A673 (cell line): ENCODE measurements at places on chromosomes 5 and 9. TPM values are rescaled to one million over a fixed set of nuclear protein-coding genes. Genes with fewer than 3 reads are reported as not detected.

The CCIN gene
- not detected in 2 replicates for total RNA-seq

The BNC2 gene
- total RNA-seq: 0.45 and 0.74 TPM in 2 replicates

The SLC6A18 gene
- not detected in 2 replicates for total RNA-seq

The TMC1 gene
- 0.61 and 0.75 TPM in 2 replicates for total RNA-seq

- DNase-seq: no peak
Measured at GRCh38 chr5:72817671-72818266, 1.3 kb downstream of the TNPO1 start.

DNA sequence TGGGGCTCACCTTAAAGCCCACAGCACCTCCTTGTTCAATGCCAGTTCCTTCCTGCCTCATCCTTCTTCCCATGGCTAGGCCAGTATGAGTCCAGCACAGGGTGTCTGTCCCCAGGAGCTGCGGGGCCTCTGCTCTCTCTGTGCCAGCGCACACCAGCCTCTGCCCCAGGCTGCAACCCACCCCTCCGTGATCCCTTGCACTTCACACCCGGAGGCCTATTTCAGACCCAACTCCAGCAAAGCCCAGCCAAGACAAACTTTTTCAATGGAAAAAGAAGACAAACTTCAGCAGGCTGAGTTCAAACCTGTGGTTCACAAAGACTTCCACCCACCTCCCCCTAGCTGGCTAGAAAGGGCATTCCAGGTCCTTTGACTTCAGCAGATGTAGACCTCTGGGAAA, 56.2 kb upstream of the OTULINL start:
- no peak for DNase-seq

DNA sequence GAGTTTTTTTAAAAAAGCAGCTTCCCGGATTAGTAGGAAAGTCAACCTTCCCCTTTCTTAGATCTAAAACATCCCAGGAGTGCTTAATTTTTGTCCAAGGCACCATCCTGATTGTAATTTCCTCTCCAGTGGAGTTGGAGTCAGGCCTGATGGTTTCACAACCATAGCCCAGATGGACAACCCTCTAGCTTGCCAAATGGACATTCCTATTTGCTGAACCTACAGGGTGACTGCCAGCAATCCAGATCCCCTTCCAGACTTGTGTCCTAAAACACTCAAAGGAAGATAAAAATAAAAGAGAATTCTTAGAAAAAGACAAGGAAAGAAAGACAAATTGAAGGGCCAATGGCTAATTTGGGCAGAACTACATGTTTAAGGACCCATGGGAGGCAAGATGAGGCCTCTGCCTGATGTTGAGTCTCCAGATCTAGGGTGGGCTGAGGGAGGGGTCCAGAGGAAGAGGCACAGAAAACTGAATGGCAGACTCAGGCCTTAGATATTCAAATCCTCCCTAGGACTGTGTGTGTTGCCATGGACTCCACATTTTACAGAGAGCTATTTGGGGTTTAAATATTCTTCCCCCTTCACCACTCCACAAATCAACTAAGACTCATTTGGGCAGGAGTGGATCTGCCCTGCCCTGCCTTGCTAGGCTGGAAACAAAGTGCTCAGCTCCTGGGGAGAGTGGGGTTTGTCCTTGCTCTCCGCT, 38.5 kb upstream of the SLC44A1 start:
- no peak for DNase-seq

DNA sequence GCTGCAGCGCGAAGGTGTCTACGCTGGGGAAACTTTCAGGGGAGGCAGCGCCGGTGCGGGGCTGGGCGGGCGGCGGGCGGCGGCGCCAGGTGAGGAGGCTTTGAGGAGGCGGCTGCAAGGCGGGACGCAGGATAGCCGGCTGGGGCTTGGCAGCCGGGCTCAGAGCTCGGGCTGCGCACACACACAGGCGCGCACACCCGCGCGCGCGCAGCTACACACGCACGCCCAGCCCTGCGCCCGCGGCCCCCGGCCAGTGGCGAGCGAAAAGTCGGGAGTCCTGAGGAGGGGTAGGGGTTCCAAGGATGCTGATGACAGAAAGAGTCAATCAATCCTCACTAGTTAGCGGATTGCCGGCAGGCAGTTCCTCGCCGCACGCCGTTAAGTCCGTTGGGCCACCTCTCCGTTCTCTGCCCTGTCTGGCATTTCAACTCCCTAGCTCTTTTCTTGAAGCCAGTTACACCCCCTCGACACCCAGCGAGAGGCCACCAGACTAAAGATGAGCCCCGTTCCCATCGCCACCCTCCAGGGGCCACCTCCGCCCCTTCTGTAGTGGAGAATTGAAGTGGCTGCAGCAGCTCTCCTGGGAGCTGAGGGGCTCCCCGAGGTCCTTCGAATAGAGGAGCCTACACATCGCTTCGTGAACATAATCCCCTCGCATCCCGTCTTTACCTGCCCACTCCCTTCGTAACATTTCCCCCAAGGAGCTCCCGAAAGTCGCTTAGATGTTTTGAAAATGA, 1640.3 kb upstream of the C9orf72 start:
- peak; percentile 90 for DNase-seq

DNA sequence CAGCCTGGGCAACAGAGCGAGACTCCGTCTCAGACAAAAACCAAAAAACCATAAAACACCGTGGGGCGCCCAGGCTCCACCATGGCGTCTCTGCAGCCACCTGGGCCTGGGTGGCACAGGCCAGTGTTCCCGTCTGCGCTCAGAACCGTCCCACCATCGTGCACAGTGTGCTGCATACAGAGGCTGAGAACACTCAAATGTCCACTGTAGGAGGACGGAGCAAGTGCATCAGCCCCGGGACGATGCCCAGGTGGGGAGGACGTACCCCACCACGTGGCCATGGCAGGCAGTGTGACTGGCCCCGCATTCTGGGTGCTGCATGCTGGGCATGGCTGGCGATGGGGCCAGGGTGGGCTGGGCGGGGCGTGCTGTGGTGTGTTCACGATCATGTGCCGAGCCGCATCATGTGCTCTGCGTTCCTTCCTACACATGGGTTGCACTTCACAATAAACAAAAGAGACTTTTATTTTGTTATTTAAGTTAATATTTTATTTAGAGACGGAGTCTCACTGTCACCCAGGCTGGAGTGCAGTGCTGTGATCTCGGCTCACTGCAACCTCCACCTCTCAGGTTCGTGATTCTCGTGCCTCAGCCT, 37.8 kb downstream of the EXD3 start:
- no peak for DNase-seq

DNA sequence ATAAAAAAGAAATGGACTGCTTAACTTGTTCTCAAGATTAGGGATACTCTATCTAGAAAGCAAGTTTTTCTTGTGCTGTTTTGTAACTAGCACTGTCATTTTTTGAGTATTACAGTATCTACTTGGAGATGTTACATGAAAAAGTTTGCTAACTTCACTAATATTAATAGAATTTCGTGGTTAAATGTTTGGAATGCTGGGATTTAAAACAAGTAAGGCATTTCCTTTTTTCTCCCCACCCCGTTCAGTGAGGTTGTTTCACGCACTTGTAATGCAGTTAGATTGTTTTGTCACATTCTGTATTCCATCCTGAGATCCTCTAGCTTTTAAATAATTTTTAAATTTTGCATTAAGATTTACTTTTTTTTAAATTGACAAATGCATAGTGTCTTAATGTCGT, 20.0 kb upstream of the TEK start:
- DNase-seq: no peak

- DNase-seq: no peak
Measured at GRCh38 chr9:123107639-123108285, 74.3 kb downstream of the GPR21 start.

- DNase-seq: peak; percentile 73
Measured at GRCh38 chr5:1111727-1112289, at the start of gene SLC12A7. Gene SLC12A7, minus strand, starts transcription at chr5:1112063. Its CDS starts 72 bp downstream, at chr5:1111991.

DNA sequence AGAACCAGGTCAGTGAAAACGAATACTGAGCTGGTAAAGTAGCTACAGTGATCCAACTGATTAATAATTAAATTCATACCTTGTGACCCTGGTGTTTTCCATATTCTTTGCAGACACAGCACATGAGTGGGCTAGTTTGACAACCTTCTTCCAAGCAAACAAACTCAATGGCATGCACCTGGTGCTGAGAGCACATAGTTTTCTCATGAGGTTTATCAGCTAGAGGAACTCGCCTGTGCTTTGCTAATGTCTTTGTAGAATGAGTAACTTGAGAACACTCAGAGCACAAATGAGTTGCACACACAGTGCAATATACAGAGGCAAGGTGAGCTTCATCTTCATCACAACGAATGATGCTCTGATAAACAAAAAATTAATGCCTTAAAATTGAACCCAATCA, 12.6 kb downstream of the TRIM23 start:
- DNase-seq: no peak

- DNase-seq: no peak
Measured at GRCh38 chr9:133728856-133729616, 9.1 kb downstream of the SARDH start.

DNA sequence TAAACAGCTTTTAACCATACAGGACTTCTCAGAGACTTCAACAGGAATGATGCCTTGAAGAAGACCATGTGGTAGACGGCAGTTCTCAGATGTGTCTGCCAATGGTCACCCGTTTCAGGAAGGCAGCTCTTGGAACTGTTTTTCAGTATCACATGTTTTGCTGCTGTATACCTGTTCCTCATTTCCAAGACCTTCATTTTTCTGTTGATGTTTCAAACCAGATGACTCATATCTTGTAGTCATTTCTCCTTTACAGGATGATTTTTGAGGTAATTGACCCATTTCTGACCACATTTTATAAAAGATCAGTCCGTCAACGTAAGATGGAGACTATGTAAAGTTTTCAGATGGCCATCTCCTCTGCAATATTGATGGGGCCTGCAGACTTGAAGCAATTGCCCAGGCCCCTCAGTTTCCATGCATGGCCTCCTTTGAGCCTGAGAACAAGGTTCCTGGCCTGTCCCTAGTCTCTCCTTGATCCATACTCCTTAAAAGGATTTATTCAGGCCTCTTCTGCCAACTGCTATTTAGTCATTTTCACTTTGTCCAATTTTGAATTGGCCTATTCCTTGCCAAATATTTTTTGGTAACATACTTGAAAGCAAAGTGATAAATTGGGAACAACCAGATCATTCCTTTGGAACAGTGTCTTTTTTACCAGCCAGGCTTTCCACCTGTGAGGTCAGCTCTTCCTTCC, 128.6 kb downstream of the PDZD2 start:
- DNase-seq: no peak

DNA sequence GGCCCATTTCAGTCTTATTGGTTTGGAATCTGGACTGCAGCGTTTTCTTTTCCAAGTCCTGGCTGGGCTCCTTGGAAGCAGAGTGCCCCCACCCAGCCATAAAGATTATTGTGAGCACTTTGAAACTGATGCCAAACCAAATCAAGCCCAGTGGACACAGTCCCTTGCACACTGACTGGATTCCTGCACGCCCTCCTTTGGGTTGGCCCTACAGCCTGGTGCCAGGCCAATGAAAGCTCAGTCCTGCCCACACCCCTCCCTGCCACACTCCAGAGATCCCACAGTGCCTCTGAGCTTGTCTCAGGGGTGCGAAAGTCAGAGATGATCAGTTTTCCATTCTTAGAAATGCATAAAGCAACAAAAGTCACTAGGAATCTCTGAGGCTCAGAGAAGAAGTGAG, 181.9 kb downstream of the CETN3 start:
- DNase-seq: no peak

GRCh38 chr5:74639807-74640449, 600 bp downstream of the ENC1 start:
- DNase-seq: peak; percentile 62

- DNase-seq: no peak
Measured at GRCh38 chr9:83355024-83355444, 183.2 kb downstream of the FRMD3 start.

DNA sequence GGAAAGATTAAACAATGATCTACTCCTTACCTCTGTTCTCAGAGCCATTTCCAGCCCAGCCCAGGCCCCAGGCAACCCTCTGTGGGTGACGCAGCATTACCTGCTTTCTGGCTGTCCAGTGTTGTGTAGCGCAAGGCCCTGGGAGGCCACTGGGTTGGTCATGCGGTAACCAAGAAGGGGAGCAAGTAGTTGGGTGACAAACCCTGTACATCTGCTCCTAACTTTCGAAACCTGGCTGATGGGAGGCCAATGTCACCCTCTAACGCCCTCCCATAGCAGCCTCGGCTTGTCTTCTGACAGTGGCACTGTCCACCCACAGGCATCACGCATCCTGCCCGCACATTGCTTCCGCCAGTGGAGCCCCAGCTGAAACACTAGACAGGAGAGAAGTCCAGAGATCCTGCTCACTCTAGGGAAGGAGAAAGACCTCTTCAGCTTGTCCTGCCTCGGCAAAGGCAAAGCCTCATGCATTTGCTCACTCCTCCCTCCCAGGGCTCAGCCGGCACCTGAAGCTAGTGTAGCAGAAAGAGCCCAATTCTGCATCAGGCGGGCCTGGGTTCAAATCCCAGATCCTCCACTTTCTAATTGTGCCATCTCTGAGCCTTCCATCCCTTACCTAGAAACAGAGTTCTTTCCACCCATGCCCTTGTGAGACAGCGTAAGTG, 94.6 kb downstream of the ADAMTS2 start:
- DNase-seq: no peak

GRCh38 chr9:130183133-130183762, 11.0 kb downstream of the NCS1 start:
- peak; percentile 53 for DNase-seq

- peak; percentile 10 for DNase-seq
Measured at GRCh38 chr5:65961633-65962032, 35.3 kb downstream of the ERBIN start.

DNA sequence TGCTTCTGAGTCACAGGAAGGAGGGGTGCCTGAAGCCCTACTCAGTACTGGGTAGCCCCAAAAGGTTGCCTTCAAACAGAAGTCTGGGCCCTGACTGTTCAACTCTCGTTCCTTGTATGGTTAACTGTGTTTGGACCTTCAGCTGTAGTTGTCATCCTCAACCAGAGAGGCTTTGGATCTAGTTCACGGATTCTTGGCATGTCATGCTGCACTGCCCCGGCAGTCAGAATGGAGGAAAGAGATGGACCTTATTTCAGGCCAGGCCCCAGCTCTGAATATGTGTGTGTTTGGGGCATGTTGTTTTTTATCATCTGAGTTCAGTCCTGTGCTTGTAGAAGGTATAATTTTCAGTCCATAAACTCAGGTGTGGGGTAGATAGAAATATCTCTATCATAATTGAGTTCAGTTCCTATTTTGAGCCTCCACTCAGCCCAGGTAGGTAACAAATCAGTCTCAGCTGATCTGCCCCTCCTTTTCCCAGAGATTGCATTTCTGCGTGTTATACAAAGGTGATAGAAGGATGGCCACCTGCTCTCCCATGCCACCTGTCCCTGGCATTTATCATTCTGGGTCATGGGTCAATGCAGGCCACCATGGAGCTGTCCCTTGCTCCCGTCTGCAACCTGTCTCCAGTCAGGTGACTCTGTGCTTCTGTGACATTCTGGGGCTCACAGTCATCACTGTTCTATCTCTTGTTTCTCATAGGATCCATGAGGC, 127.5 kb upstream of the CPEB4 start:
- DNase-seq: no peak

GRCh38 chr5:11037941-11038340, 276.9 kb upstream of the DAP start:
- DNase-seq: no peak
